ENCODE measurements at places on chromosomes 5 and 9.

GRCh38 chr5:39584927-39585326 lies 160.1 kb upstream of the DAB2 start:
- DNase-seq: no peak

DNA sequence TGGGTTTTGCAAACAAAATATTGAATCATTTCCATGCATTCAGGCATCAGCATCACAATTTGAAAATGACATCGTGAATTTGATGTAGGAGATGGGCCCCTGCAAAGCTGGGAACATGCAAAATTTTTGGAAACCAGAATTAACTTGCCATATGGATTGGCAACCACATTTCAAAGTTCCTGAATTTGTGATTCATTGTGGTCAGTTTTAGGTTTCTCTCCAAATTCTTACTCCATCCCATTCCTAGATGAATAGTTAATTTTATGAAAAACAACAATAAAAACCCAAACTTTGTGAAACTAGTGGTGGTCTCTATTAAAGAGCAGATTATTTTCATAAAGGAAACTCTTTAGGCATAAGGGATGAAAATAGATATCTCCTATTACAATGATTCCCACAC lies 107.8 kb upstream of the SLIT3 start:
- no peak for DNase-seq

DNA sequence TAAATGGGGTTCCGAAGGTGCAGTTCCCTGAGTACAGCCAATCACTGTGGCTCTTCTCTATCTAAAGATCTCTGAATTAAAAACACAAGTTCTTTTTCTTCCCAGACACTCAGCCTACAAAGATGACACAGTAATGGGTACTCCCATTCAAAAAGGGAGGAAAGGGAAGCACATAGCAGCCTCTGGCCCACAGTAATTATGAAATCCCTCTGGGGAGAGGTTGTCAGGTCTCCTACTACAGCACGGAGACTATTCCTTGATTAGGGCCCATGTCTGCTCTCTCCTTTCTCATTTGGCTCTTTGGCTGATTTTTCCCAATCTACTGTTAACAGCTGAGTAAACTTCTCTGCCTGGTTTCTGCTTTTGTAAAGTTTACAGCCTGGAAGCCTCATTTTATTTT lies 62.0 kb upstream of the RANBP3L start:
- DNase-seq: no peak

DNA sequence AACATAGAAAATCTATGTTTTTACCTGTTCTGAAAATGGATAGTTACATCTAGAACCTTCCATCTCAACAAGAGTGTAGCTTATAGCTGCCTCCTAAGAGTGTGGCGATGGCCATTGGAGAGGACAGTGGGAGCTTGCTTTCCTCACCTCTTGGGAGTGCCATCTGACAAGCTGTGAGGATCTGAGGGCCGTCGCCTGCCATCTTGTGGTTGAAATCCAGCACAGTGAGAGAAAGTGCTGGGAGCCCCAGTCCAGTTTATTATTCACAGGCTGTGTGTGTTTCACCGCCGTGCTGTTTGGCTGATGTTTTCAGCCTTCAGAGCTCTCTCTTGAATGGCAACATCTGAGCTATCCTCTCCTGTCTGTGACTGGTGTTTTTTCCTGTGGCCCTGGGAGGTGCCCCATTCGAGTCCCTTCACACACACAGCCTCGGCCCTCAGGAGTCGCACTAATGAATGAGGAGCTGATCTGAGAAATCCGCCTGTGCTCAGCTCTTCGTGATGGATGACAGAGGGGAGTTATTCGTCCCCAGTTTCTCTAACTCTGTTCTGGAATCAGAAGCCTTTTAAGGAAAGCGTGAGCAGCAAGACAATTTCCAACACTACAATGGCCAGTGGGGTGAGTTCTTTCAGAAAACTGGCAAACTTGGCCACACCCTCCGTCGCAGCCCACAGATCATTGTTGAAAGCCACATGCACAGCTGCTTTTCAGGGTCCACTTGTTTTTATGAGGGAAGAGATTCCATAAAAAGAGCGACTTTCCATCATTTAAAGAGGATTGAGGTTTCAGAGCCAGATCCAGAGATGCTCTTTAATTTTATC lies 170.3 kb downstream of the PDZD2 start:
- peak; percentile 85 for DNase-seq

DNA sequence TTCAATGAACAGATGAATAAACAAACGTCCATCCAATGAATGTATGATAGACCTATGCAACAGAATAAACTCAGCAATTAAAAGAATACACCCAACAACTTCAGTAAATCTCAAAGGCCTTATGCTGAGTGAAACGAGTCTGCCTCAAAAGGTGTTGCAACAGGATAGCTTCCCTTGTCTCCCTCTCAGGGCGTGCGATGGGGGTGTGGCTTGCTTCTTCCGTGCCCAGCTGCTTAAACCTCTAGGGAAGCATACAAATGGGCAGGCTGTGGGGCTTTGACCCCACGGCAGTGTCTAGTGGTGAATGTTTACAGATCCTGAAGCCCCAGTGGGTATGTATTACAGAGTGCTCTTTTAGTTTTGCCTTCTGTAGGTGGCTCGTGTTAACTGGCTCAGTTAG lies 87.0 kb upstream of the CCL21 start:
- no peak for DNase-seq

- DNase-seq: no peak
These were observed 392.0 kb upstream of the KCNN2 start for GRCh38 chr5:113969901-113970300.

DNA sequence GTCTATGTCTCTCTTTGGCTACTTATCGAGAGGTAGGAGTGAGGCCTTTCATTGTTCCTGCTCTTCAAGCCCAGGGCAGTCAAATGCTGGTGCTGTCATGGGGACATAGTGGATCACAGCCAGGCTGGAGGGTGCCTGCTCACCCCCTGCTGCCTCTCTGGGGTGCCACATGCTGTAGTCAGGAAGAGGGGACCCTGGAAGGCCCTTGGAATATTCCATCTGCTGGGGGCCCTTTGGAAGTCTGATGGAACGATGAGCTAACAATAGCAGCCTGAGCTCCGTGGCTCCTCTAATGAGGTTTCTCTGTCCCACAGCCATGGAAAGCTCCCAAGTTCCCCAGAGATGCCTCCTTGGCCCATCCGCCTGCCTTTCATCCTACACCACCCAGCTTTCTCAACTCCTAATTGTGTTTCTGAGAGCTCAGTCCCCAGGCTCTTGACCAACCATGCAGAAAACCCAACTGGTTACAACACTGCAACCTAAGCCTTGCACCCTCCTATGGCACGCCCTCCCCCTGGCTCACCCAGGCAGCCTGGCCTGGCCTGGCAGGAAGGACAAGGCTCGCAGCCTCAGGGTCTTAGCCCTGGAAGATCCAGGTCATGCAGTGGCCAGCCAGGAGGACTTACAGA lies 91.7 kb downstream of the NRG2 start:
- DNase-seq: no peak

- no peak for DNase-seq
These were observed 4.3 kb downstream of the MRNIP start for GRCh38 chr5:179854356-179854755.

- DNase-seq: no peak
These were observed 303.1 kb upstream of the IRX4 start for GRCh38 chr5:2185646-2186471.

GRCh38 chr5:95852567-95852966 lies 30.0 kb upstream of the GLRX start:
- no peak for DNase-seq

- DNase-seq: no peak
These were observed 54.7 kb downstream of the SEMA4D start for GRCh38 chr9:89442981-89443814.

GRCh38 chr5:16936150-16936988 lies at the start of gene MYO10:
Gene MYO10 (minus strand): TSS chr5:16936288. CDS start chr5:16935808, 480 bp downstream.
- DNase-seq: peak; percentile 91

DNA sequence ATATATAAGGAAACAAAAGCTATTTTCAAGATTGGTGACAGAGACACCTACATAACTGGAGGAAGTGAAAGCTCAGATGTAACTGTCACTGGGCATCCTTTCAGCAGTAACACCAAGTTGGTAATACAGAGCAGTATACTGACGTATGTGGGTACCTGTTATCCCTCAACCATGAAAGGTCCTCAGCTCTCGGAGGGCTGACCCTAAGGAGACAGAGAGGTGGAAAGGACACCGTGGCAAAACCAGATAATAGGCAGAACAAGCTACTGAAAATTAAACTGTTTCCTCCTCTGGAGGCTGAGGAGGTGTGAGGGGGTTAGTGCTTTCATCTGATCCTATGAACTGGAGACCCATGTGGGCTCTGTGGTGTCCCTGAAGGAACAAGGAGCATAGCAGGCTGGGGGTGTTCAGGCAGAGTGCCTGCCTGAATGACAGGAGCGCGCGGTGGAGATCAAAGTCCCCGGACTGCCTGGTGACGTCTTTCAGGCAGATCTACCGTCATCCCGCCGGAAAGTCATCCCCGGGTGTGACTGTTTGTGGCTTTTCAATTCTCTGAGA lies 130.2 kb upstream of the FSTL4 start:
- no peak for DNase-seq

GRCh38 chr9:133153227-133154096 lies 10.3 kb downstream of the GBGT1 start:
- DNase-seq: no peak

DNA sequence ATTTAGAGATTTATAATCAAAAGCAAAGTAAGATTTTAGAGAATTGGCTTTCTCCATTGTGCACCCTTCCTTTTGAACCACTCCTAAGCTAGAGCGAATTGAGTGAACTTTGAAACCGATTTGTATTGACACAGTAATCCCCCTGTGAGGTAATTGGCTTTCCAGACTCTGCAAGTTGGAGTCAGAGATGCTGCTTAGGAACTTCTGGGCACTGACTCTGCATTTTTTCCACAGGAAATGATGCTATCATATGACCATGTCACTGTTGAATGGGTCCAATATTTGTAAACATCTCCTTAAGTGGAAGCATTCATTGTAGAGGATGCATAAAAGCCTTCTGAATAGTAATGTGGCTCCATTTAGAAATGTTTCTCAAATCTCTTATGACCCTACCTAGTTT lies 394.4 kb upstream of the ZNF608 start:
- DNase-seq: no peak

- no peak for DNase-seq
These were observed 730.9 kb upstream of the TYRP1 start for GRCh38 chr9:11962327-11962726.

DNA sequence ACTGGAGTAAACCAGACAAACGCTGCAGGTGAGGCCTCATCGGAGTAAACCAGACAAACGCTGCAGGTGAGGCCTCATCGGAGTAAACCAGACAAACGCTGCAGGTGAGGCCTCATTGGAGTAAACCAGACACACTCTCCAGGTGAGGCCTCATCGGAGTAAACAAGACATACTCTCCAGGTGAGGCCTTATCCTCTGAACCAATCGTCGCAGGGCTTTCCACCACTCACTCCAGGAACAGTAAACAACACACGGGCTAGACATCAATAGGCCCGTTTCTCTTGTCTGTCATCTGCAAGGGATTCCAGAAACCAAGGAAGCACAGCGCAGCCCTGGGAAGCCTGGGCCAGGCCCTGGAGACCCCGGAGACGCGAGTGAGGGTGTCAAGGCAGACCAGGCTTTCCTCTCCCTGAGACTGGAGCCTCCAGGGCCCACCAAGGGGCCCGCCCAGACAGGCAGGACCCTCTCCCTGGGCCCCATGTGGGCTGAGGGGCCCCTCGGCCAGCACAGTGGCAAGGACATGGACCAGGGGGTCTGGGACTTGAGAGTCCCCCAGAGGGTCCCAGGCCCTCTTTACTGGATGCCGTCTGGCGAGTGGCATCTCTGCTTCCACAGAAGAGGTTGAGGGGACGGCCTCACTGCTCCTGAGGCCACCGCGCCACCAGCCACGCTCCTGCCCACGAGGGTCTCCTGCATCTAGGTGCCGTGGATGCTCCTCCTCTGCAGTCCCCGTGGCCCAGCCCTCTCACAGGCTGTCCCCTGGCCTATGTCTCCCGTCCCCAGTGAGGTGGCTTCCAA lies 26.4 kb upstream of the NSMF start:
- DNase-seq: no peak

GRCh38 chr5:16412556-16412955 lies 53.0 kb downstream of the ZNF622 start:
- no peak for DNase-seq

DNA sequence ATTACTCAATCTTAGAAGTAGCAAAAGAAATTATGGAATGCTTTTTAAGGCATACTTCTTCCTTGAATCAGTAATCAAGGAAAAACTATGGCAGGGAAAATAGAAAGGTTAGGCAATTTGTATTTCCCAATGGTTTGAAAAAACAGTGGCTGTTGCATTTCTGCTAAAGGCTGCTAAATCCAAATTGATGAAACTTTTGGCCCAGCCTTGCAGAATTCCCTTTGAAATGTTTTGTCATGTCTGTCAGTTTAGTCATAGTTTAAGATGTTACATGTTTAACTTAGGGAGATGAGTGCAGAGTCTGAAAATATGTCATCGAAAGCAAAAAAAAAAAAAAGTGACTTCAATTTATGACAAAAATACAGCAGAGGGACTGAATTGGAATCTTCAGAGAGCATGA lies 878.9 kb upstream of the WWC1 start:
- DNase-seq: no peak

GRCh38 chr5:141003791-141004611 lies 37.7 kb downstream of the PCDHAC2 start:
- DNase-seq: peak; percentile 81

GRCh38 chr9:2243666-2244555 lies 228.8 kb downstream of the SMARCA2 start:
- no peak for DNase-seq

GRCh38 chr5:20469792-20470191 lies 481.8 kb upstream of the CDH18 start:
- no peak for DNase-seq

GRCh38 chr9:89941875-89942274 lies 337.1 kb downstream of the GADD45G start:
- DNase-seq: no peak

DNA sequence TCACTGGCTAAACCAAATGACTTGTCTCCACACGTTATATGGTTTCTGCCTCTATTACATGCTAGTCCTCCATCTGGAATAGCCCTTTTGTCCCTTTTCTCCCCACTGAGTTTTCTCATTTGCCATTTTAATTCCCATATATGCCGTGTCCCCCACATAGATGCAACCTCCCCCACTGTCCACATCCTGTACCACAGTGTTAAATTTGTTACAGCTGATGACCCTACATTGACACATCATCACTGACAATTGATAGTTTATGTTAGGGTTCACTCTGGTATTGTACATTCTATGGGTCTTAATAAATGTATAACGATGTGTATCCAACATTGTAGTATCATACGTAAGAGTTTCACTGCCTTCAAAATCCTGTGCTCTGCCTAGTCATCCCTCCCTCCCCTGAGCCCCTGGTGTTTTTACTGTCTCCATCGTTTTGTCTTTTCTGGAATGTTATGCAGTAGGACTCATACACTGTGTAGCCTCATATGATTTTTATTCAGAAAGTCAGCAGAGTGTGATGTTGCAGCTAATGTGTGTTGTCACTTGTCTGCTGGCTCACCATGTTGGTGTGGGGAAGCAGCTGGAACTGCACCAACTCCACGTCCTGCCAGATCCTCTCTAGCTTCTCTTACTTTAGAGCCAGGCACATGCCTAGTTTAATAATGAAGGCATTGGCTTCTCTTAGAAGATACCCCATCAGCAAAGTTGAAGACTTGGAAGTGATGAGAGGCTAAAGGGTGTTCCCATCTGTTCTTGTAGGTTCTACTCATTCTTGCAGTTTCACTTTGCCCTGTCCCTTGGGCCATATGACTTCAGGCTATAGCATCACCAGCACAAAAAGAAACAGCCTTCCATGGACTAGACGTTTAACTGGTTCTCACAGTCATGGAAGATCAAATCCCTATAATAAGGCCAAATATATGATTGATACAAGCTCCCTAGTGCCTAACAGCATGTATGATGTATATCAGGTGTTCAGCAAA lies 30.2 kb downstream of the LRRC70 start:
- DNase-seq: no peak

- DNase-seq: peak; percentile 37
These were observed 962 bp upstream of the TXN start for GRCh38 chr9:110257097-110257841.

GRCh38 chr9:17986595-17986994 lies 407.7 kb downstream of the SH3GL2 start:
- DNase-seq: no peak
